ENCODE measurements at places on chromosomes 5 and 9. TPM values are rescaled to one million over a fixed set of nuclear protein-coding genes. Genes with fewer than 3 reads are reported as not detected.

The TLR4 gene
- 0.17 TPM for total RNA-seq

The GABRA1 gene
- total RNA-seq: 17.3 TPM

The BARHL1 gene
- not detected for total RNA-seq

The PCDHA9 gene
- total RNA-seq: 0.36 TPM

GRCh38 chr5:177605078-177605477 is 5.1 kb downstream of the B4GALT7 start:
- no peak overlapping the region for H3K4me3 ChIP-seq
- DNase-seq: no peak
- H3K36me3 ChIP-seq: no peaks in the 10 kb centered on the region
- no peaks in the 10 kb centered on the region for H3K27me3 ChIP-seq
- no peak overlapping the region for H3K27ac ChIP-seq
- H3K4me1 ChIP-seq: peaks cover 14% of the 10 kb centered on the region

The SPAG8 gene
- total RNA-seq: 0.37 TPM

DNA sequence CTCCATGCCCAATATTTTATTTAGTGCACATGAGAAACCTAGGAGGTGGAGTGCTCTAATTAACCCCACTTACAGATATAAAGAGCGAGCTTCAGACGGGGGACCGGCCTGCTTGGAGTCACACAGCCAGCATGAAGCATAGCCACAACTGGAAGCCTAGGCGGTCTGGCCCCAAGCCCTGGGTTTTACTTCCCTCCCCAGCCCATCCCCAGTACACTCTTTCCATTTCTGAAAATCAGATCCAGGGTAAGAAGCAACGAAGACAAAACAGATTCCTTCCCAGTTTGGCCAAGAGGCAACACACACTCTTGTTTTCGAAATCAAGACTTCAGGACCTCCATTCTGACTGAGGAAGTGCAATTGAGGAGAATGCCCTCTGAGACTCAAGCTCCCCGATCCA is 27.1 kb downstream of the KCNMB1 start:
- H3K27ac ChIP-seq: no peak overlapping the region
- DNase-seq: no peak
- H3K36me3 ChIP-seq: no peaks in the 10 kb centered on the region
- no peaks in the 10 kb centered on the region for H3K27me3 ChIP-seq

DNA sequence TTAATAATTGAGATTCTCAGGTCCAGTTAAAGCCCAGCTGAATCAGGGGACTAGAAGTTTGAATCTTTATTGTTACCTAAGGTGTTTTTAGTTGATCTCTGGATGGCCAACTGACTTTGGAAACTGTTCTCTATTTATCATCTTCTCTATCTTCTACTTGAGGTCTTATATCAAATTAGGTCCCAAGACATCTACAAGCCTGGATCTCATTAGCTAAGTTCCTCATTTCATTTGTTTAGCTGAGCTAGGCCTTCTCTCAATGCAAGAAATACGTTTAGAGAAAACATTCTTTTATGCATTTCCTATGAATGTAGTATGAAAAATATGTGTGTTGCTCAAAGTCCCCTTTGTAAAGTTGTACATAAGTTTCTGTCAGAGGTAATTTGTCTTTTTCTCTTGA is 196.6 kb downstream of the PTTG1 start:
- DNase-seq: no peak
- no peak overlapping the region for H3K27ac ChIP-seq
- no peaks in the 10 kb centered on the region for H3K27me3 ChIP-seq
- H3K36me3 ChIP-seq: no peaks in the 10 kb centered on the region
- no peaks in the 10 kb centered on the region for H3K4me1 ChIP-seq
- H3K4me3 ChIP-seq: no peak overlapping the region

GRCh38 chr9:70988551-70988950 is 132.9 kb downstream of the TRPM3 start:
- H3K36me3 ChIP-seq: no peaks in the 10 kb centered on the region
- H3K27ac ChIP-seq: no peak overlapping the region
- no peak overlapping the region for H3K4me3 ChIP-seq
- no peaks in the 10 kb centered on the region for H3K27me3 ChIP-seq
- DNase-seq: no peak
- no peaks in the 10 kb centered on the region for H3K4me1 ChIP-seq

DNA sequence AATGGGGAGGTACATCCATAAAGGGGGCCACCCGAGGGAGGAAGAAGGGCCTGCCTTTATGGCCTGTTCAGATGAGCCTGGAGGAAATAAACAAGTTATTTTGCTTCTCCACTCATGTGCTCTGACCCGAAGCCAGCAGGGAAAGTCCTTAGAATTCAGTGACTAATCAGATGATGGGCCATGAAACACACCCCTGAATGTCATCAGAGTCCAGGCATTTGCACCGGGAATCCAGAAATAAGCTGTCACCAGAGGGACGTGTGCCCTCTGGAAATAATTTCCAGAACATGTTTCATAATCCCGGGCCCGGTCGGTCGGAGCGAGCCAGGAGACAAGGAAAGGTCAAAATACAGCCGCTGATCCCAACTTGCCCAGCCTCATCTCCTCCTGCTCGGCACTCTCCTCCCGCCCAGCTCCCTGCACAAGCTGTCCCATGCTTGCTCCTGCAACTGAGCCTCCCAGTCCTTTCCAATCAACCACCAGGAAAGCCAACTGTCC is 73.6 kb upstream of the ZNF622 start:
- H3K4me3 ChIP-seq: no peak overlapping the region
- H3K36me3 ChIP-seq: no peaks in the 10 kb centered on the region
- H3K4me1 ChIP-seq: no peaks in the 10 kb centered on the region
- no peak overlapping the region for H3K27ac ChIP-seq
- DNase-seq: no peak
- H3K27me3 ChIP-seq: no peaks in the 10 kb centered on the region

GRCh38 chr5:61352180-61352579 is 20.1 kb downstream of the ZSWIM6 start:
- H3K36me3 ChIP-seq: no peaks in the 10 kb centered on the region
- no peak for DNase-seq
- no peak overlapping the region for H3K27ac ChIP-seq
- H3K27me3 ChIP-seq: no peaks in the 10 kb centered on the region

All from H1 (cell line).